ENCODE measurements at places on chromosomes 6 and 20. TPM values are rescaled to one million over a fixed set of nuclear protein-coding genes. Genes with fewer than 3 reads are reported as not detected.

DNA sequence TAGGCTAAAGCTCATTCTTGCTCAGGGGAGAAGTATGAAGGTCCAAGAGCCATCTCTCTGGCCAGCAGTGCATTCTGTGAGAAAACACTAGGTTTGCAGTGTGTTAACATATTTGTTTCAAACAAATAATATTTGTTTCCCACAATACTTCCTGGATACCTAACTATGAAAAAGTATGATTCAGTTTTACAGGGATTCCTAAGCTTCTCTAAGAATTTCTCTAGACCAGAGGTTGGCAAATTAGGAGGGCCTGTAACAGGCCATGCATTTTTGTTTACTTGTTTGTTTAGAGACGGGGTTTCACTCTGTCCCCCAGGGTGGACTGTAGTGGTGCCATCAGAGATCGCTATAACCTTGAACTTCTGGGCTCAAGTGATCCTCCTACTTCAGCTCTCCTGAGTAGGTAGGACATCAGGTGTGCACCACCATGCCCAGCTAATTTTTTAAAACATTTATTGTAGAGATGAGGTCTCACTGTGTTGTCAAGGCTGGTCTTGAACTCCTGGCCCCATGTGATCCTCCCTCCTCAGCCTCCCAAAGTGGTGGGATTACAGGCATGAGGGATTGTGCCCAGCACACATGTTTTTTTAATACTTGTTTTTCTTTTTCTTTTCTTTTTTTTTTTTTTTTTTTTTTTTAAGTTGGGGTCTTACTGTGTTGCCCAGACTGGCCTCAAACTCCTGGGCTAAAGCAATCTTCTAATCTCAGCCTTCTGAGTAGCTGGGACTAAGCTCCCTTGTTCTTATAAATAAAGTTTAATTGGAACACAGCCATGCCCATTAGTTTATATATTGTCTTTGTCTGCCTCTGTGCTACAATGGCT lies 71.7 kb downstream of the ADGRG6 start:
- no peak for DNase-seq

GRCh38 chr6:135075018-135075417 lies 20.4 kb upstream of the HBS1L start:
- DNase-seq: no peak

DNA sequence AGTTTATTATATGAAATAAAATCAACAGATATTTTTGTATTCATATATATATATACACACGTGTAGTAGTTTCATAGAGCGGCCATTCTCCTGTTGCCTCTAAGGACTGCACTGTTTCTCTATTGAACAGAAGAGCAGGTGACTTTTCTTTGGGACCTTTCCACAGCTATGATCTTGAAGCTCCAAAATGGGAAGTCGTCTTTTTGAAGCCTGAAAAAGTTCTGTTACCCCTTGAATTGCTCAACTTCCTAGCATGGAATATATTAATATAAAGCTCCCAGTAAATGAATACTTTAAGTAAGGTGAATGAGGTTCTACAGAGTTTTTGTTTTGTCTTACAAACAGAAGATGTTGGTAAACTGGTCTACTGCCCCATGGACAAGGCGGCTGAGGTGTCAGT lies 42.2 kb upstream of the ADTRP start:
- no peak for DNase-seq

DNA sequence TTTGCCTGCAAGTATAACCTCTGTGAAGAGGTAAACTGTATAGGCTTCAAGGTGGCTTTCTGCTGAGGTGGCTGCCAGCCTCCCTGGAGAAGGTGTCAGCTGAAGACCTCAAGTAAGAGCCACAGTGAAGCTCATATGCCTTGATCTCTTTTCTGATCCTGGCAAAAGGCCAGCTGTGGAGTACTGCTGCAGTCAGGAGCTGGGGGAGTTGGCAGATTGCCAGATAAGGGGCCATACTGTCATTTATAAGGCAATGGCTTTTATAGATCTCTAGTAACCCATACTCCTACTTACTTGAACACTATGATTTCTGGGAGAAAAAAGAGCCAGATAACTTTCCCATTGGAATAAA lies 8.8 kb upstream of the CEP85L start:
- no peak for DNase-seq

GRCh38 chr6:49524541-49524940 lies 24.8 kb downstream of the GLYATL3 start:
- no peak for DNase-seq

- DNase-seq: peak; percentile 81
Measured at GRCh38 chr6:44078827-44079671, 48.2 kb downstream of the MRPL14 start.

GRCh38 chr6:135941275-135942025 lies 89.9 kb downstream of the PDE7B start:
- DNase-seq: no peak

B3GALT4 gene
- total RNA-seq: 1.1 TPM

GRCh38 chr6:122580737-122581136 lies 29.5 kb upstream of the PKIB start:
- no peak for DNase-seq

CEP250 gene
- total RNA-seq: 33.0 TPM

DNA sequence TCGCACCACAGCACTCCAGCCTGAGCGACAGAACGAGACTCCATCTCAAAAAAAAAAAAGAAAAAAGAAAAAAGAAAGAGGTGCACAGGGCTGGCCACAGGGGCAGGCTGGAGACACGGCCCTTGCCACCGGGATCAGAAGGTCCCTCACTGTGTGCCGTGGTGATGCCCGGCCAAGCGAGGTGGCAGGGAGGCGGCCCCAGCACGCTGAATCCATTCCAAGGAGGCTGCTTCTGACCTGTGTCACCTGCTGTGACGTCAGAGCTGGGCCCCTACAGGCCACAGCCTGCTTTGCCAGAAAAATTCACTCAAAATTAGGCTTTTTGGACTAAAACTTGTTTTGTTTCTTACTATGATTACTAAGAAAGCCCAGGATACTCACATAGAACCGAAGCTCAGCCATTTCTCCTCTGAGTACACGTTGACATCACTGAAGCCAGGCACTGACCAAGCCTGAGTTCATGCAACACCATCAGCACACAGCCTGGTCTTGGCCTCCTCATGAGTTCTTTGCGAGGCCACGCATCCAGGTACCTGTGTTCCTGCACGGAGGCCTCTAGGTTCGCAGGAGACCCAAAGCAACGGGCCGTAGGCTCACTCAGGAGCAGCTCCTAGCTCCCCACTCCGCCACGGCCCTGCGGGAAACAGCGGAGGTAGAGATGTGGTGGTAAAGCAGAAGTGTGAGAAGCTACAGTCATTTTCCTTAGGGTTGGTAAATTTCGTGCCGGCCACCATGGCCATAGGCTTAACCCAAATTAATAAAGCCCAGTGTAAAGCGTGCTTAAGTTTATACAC lies 67.8 kb downstream of the THBS2 start:
- no peak for DNase-seq

- no peak for DNase-seq
Measured at GRCh38 chr6:145765449-145765848, 30.1 kb upstream of the EPM2A start.

- DNase-seq: no peak
Measured at GRCh38 chr6:126721581-126722160, 381.8 kb downstream of the CENPW start.

DNA sequence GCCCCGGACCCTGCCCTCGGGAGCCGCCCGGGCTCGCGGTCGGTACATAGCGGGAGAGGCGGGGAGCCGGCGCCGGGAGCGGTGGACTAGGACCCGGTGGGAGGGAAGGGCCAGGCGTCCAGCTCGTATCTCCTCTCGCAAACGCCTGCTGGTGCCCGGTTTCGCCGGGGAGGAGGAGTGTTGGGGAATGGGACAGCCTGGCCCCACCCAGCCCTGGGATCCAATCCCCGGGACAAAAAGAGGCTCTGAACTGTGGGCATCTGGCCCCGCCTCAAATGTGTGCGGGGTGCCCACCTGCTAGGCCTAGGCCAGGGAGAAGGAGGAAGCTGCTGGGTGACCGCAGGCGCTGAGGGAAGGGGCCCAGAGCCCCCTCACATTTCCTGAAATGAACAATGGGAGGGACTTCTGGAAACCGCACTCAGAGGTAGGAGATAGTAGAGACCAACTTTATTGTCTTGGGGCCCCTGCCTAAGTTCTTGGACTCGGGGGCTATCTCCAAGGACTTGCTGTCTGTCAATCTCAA lies at the start of gene KCNK17:
KCNK17 (minus strand) TSS at position 147 of the 523 bp plus-strand sequence; CDS start at position 48, 99 bp downstream.
- peak; percentile 49 for DNase-seq

GRCh38 chr20:51042657-51043247 lies 19.8 kb upstream of the KCNG1 start:
- DNase-seq: peak; percentile 53

SMOC2 gene
- 0.75 TPM for total RNA-seq

PTPRT gene
- total RNA-seq: 0.37 TPM

GRCh38 chr20:54995553-54995952 lies 520.2 kb downstream of the DOK5 start:
- DNase-seq: no peak

DNA sequence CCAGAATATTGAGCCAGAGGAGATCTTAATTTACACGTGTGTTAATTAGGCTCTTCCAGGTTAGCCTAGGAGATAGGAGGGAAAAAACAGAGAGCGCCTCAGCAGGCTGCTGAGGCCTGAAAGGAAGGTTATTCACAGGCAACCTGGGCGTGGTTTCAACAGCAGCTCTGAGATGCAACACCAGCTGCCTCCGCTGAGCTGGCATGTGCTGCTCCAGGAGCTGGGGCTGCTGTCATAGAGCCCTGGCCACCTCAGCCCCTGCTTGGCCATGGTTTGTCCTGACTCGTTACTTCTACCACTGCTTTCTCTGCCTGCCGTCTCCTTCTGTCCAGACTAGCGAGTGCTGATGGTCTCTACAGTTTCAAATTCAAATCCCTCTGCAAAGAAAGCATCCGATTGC lies 32.4 kb upstream of the RPP40 start:
- DNase-seq: peak; percentile 91

GRCh38 chr20:56826705-56827665 lies 197.9 kb downstream of the TFAP2C start:
- no peak for DNase-seq

DNA sequence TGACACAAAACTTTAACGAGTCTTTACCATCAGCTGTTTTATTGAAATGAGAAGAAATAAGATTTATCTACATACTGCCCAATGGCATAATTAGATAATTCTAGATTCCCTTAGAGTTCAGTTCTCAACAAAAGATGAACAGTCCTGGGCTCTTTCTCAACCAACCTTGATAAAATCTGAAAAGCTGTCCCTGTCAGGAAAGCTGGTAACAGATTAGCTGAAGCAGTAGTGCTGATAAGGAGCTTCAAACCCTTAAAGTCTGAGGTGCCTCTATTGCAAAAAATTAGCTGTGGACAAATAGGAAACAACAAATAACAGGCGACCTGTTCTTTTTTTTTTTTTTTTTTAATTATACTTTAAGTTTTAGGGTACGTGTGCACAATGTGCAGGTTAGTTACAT lies 35.9 kb upstream of the FAM135A start:
- no peak for DNase-seq

DNA sequence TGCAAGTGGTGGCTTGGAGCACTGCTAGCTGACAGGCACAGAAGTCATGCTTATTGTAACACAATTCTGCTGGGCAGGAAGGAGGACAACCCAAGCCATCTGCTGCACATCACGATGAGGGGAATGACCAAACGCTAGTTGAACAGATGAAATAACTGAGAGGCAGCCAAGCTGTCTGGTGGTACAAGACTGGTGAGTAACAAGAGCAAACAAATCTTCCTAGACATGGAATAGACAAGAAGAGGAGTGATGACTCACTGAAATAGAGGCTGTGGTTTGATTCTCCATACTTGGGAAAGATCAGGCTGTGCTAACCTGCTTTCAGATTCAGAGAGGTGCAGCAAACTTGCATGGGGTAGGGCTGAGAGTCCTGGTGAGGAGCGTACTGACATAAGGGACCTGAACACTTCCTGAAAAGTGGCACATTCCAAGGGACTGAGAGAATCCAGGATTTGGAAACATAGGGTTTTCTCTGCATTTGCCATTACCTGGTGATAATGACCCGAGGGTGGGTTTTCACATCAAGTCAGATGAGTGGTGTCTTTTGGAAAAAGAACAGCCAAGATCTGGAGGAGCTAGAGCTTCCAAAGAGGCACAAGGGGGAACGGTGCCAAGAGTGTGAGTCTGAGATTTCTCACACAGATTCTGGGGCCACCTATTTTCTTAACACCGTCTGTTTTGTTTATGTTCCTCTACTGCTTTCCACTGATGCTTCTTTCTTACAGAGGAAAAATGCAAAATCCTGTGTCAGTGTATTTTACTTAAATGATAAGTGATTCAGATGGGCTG lies 60.0 kb downstream of the PRL start:
- DNase-seq: no peak

SIGLEC1 gene
- total RNA-seq: not detected

DEFB119 gene
- total RNA-seq: not detected

GRCh38 chr20:56343861-56344381 lies 14.9 kb upstream of the FAM210B start:
- DNase-seq: peak; percentile 89

All from neural progenitor cell (in vitro differentiated cells).